ENCODE measurements at places on chromosomes 11 and 22. TPM values are rescaled to one million over a fixed set of nuclear protein-coding genes. Genes with fewer than 3 reads are reported as not detected.

DNA sequence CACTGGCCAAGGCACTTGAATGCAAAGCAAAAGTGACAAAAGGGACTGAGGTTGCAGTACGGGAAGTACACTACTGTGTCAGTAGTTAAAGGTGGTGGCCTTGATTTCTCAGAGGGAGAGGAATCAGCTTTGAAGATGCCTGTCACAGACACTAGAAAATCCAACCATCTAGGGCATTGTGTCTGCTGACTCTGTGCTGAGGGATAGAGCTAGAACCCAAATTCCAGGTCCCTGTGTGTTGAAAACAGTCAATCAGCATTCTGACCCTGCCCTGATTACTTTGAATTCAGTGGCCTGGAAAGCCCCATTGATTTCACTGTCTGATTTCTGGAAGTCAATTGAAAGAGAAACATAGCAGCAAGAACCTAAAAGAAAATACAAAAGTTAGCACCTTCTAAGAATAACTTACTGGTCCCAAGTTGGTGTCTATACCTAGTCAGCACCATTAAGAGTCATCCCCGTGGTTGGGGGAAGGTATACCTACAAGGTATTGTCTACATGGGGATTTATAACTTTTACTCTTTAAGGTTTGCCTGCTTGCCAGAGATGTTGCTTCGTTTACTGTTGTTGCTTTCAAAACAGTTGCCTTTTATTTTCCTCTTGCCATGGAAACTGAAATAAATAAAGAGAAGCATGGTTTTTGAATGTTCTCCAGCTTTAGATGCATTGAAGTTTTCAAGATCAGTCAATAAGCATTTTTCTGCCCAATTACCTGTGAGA, 97.3 kb downstream of the PDHX start:
- DNase-seq, result no peak

DNA sequence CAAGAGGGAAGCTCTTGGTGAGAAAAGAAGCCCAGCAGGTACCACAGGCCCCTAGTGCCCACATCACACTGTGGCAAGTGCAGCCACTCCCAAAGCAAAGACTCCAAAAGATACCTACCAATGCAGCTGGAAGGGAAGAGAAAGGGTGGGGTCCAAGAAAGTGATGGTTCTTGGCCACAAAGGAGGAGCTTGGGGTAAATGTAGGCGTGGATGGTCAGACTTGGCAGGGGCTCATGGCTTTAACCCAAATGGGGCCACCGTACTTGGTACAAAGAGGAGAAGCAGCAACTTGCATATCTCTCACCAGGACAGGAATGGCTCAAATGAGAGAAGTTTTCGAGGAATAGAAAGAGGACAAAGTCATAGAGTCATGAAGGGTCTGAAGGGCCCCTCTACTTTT, 4.8 kb downstream of the MAP3K11 start:
- no peak for DNase-seq

DNA sequence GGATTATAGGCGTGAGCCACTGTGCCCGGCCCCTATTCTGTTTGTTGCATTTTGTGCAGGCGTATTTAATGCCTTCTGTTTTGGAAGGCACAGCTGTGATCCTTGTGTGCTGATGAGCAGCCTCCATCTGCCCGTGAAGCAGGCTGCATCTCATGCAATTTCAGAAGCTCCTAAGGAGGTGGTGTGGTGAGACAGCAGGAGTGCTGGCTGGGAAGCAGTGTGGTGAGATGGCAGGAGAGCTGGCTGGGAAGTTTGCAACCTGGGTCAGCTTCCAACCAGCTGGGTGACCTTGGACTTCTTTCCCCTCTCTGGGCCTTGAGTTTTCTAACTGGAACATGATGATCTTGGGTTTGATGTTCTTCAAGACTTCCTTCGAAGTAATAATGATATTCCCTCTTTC, 525.1 kb downstream of the TBC1D22A start:
- peak; percentile 45 for DNase-seq

GRCh38 chr11:90251599-90251998, 28.8 kb upstream of the CHORDC1 start:
- no peak for DNase-seq

DNA sequence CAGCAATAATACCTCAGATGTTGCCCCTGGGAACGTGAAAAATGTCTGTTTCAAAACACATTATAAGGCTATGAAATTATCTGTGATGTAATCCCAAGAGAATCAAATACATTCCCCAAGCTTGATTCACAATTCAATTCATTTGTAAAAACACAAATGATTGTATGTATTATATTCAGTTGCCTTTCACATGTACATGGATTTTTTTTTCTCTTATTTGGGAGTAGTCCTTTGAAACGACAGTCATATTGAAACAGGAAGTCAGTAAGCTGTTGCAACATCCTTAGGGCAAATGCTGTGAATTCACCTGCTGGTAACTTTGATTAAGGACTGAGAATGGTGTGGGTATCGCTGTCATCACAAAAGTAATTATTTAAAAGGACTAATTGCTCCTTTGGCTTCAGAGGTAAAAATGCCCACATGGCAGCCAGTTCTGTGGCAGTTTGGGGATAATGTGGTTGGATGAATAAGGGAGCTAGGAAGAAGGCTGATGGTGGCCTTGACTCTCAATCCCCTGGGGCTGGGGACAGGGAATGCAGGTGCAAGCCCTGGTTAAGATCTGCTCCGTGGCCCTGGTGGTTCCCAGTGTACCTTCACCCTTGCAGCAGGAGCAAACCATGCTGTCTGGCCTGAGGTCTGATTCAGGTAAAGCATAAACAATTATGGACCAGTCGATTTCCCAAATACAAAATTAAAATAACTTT, 13.2 kb downstream of the EHF start:
- no peak for DNase-seq

- no peak for DNase-seq
Measured at GRCh38 chr11:125156346-125157117, 8.0 kb upstream of the PKNOX2 start.

- DNase-seq, result no peak
Measured at GRCh38 chr22:41245917-41246499, 5.3 kb upstream of the CHADL start.

GRCh38 chr11:90250970-90251369, 28.1 kb upstream of the CHORDC1 start:
- no peak for DNase-seq

DNA sequence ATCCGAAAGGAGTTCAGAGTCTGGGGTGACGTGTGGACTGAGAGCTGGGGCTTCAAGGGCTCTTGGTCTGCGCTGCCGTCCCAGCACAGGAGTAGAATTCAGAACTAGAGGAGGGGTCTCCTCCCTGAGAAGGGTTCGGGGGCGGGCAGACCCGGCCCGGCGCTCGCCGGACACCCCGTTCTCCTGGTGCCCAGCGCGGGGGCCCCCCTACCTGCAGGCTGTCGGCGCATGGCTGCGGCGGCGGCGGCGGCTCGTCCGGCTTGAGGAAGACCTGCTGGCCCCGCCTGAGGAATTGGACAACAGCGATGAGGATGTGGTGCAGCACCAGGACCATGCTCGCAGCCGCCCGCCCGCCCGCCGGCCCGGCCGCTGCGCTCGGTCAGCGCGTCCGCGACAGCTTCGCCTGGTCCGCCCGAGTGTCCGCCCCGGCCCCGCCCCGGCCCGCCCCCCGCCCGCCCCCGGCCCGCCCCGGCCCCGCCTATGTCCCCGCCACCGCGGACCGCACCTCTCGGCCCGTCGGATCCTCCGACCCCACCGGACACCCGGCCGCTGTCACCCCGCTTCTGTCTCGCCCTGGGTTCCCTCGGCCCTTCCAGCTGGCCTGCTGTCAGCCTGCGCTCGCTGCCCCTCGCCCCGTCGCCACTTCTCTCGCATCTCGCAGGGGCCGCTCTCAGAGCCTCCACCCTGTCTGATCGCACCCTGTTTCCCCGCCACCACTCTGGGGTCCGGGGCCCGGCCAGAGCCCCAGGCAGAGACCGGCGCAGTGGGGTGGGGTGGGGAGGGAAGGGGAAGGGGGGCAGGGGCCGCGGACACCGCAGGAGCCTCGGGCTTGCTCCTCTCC, 32.0 kb downstream of the PDE2A start:
- peak; percentile 78 for DNase-seq

- no peak for DNase-seq
Measured at GRCh38 chr22:40932396-40932795, 18.8 kb upstream of the RBX1 start.

- no peak for DNase-seq
Measured at GRCh38 chr22:27695925-27696324, 105.6 kb downstream of the MN1 start.

DNA sequence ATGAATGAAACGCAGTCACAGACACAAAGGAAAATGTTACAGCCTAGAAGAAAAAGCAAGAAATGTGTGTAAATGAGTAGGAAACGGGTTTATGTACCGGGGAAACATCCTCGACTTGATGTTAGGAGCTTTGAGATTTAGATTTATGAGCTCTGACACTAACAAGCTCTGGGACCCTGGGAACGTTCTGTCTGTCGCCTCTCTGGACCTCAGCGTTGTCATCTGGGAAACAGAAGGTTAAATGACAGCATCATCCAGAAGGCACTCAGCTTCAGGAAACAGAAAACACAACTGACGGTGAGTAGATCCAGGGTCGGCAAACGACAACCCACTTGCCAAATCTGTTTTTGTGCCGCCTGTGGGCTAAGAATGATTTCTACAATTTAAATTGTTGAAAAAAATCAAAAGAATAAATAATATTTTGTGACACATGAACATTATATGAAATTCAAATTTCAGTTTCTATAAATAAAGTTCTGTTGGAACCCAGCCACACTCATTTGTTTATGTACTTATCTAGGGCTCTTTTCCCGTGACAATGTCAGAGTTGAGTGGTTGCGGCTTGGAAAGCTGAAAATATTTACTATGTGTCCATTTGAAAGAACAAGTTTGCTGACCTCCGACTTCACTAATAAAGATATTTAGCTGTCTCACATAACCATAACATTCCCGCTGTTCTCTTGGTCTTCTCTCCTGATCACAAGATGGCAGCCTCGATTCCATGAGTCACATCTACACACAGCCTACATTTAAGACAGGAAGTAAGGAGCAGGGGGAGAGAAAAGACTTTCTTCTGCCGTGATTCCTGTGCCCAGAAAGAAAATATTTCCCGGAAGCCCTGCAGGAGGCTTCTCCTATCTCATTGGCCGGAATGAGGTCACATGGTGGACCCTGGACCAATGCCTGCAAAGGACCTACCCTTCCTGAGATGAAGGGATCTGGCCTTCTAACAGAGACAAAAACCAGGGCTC, 47.1 kb upstream of the SYT13 start:
- DNase-seq, result peak; percentile 85

DNA sequence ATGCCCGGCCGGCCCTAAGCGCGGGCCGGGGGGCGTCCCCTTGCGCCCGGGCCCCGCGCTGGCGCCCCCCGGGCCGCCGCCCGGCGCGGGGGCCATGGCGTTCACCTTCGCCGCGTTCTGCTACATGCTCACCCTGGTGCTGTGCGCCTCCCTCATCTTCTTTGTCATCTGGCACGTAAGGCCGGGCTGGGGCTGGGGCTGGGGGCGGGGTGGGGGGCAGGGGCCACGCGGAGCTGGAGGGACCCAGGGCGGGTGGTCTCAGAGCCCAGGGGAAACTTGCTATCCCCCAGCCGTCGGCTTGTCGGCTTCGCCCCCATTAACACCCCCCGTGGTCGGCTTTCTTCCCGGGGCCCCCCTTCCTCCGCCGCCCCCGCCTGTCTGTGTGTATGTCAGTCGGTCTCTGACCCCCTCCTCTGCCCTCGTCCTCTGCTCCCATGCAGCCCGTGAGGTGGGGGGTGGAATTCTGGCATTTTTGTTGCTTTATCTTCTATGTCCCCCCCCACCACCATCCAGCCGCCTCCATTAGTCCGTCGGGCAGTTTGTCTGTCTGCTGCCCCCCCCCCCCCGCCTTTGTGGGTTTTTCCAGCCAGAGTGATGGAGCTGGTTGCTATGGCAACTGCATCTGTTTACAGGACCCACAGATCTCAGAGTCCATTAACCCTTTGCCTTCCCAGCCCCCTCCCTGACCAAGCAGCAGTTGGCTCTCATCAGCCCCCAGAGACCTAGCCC, 552 bp downstream of the CNIH2 start:
- no peak for DNase-seq

DNA sequence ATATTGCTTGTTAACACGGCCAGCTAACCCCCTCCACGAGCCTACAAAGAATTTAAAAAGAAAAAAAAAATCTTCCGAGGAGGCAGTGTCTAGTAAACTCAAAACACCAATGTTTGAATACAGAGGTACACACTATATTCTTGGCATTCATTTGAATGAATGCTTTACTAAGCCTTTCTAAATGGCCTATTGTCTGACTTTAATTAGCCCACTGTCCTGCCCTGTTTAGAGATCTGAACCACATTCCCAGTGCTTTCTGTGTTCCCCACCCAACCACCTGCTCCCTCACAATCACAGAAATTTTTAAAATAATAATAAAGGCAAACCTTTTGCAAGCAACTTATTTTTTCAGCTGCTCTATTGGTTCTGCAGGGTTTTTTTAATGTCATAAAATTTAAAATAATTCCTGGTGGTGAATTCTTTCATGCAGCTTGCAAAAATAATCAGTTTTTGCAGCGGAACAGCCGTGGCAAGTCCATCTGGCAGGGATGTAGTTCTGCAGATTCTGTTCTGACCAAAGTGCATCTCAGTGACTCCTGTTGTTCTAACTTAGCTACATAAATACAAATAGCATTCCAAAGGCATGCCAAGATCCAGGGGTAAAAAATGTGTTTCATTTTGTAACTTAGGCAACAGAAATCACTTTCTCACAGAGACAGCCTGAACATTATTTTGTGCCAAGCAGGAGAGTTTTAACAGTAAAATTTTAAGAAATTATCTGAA, 23.8 kb downstream of the POU2AF2 start:
- DNase-seq, result no peak

DNA sequence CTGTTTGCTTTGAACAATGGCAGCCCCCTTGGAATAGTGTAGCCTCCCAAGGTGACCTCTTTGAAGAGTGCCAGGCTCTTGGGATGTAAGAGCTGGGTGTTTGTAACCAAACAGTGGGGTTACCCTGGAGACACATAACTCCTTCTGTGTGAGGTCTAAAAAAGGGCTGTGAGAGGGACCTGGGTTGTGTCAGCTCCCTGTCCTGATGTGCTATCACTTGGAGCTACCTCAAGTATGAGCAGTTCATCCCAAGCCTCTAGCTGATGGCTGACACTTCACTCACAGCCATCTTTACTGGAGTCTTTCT, 40.2 kb downstream of the TSPAN18 start:
- DNase-seq, result no peak

Gene P2RY2
- total RNA-seq, result not detected

Gene CCDC83
- total RNA-seq, result not detected

Gene MPZL2
- total RNA-seq, result 8.0 TPM

Gene DEUP1
- total RNA-seq, result not detected

Gene OR52I1
- not detected for total RNA-seq

Gene BACE1
- total RNA-seq, result 24.6 TPM
